ENCODE measurements at places on chromosomes 2 and 18.

- DNase-seq: no peak
These were observed 113.3 kb downstream of the POLE4 start for GRCh38 chr2:75071766-75072165.

DNA sequence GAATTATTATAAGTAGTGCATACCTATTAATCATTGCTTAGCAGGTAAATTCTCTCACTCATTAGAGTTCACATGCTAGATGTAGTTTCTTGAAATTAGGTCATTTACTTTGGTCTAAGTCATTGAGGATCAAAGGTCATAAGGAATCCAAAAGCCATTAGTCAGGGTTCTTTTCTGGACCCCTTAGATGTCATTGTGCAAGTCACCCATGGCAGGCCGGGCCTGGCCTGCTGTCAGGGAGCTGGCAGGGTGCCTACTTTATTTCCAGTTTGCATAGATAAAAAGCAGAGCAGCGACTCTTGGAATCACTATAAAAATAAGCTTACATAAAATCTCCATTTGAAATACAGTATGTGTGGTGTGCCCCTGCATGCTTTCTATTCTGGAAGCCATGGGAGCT lies 91.3 kb downstream of the MEIS1 start:
- DNase-seq: no peak

DNA sequence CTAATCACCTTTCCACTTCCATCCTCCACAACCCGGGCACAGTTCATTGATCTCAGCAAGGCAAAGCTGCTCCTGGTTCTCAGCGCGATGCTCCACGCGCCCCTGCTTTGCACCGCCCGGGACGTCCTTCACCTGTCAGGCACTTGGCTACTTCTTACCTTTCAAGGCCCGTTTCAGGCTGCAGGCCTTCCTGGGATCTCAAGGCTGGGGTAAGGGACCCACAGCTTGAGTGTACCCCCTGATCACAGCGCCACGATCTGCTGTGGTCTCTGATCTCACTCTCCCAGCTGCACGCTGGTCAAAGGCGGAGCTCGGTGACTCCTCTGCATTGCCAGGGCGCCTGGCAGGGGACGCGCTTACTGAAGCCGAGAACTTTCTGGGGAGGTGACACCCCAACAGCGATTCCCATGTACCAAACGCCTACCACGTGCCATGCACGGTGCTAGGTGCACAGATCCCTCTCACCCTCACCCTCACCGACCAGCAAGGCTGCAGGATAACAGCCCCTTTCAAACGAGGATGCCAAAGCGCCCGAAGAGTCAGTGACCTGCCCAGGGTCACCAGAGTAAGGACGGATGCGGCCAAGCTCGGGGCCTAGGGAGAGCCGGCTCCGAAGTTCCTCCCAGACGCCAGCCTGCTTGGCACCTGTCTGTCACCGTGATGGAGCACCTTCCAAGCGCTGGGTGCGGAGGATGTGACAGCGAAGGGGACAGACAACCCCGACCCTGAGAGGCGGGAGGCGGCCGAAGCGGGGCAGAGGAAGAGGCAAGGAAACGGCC lies 818 bp downstream of the ITGB1BP1 start:
- peak; percentile 79 for DNase-seq

DNA sequence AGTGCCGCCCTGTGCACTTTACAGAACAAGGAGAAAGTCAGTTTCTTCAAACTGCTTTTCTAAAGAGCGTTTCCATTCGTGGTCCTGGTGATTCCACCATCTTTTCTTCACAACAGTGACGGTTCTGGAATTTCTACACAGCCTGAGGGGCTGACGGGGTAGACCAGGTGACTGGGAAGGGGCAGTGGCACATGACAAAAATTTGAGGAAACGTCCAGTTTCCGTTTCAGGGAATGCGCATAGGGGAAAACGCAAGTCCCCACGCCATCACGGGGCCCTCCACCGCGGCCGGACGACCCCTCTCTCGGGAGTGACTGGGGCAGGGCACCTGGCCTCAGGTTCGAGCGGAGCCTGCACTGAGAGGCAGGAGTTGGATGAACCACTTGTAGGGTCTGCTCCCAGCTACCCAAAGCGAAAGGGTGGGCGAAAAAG lies 980 bp upstream of the SPTBN1 start:
- no peak for DNase-seq

- peak; percentile 61 for DNase-seq
These were observed 82.0 kb downstream of the STK39 start for GRCh38 chr2:168165397-168165796.

DNA sequence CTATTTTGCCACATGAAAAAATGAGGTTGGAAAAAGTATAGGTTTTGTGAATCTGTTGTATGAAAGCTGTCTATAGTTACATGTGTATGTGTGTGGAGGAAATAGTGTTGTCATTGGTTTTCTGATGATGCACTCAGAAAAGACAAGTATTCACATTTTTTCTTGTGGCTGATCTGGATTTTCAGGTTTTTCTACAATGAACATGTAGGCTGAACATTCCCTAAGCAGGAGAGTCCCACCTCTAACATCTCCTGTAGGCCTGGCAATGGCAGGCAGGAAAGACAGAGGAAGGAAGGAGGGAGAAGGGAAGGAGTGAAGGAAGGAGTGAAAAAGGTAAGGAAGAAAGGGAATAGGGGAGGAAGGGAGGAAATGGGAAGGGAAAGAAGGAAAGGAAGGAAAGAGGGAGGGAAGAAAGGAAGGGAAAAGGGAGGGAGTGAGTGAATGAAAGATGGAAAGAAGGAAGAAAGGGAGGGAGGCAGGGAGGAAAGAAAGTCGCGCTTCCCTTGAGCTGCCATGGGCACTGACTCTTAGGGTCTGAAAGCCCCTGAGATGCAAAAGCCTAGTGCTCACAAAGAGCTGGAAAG lies 495 bp upstream of the IL36RN start:
- no peak for DNase-seq
